Hair follicle dermal papilla cell (primary cell): ENCODE measurements at places on chromosomes 12 and 14. TPM values are rescaled to one million over a fixed set of nuclear protein-coding genes. Genes with fewer than 3 reads are reported as not detected.

Gene CFAP54
- 2.4 and 3.4 TPM in 2 replicates for total RNA-seq

Gene INHBC
- total RNA-seq: not detected in 2 replicates

Gene RBM23
- total RNA-seq: 73.2 and 156 TPM in 2 replicates

Gene TM7SF3
- 50.8 and 51.2 TPM in 2 replicates for total RNA-seq

Gene ADSS1
- total RNA-seq: 6.8 and 7.3 TPM in 2 replicates

Gene ACSS3
- total RNA-seq: 16.3 and 20.4 TPM in 2 replicates

Gene KCNA5
- not detected in 2 replicates for total RNA-seq

Gene AICDA
- total RNA-seq: not detected in 2 replicates

Gene LTBP2
- total RNA-seq: 308 and 309 TPM in 2 replicates

Gene DHRS2
- total RNA-seq: not detected in 2 replicates

Gene PSMB5
- total RNA-seq: 114 and 115 TPM in 2 replicates

Gene KRT74
- total RNA-seq: not detected in 2 replicates

Gene RIMBP2
- total RNA-seq: under 0.01 and 0.16 TPM in 2 replicates

Gene KRT3
- not detected in 2 replicates for total RNA-seq
